ENCODE measurements at places on chromosomes 7 and 10.

DNA sequence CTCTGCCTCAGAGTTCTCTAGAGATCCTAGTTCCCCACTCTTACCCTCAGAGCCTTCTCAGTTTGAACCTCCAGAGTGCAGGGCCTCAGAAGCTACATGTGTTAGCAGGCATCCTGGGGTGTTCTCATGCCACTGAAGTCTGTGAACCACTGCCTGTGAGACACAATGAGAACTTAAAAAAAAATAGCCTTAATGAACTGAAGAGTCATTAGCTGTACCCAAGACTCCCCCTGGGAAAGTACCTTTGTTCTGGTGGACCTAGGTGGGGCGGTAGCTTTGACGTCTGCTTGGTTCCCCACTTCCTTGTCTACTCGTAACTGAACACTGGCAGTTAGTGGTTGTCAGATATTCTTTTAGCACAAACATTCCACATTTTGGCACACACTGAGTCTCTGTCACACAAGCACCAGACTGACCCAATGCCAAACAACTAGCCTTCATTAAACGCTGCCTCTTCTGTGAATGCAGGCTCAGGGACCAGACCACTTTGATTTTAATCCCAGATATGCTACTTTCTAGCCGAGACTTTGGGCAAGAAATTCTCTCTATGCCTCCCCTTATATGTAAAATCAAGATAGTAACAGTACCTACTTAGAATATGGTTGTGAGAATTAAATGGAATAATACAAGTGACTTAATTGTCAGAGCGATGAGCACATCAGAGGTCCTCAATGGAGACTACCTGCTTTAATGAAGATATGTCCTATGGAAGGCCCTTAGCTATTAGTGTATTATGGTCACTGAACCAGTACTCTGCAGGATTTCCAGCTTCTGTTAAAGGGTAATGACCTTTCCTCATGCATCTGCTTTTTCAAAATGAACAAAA lies 75.3 kb upstream of the CC2D2B start:
- no peak for DNase-seq

DNA sequence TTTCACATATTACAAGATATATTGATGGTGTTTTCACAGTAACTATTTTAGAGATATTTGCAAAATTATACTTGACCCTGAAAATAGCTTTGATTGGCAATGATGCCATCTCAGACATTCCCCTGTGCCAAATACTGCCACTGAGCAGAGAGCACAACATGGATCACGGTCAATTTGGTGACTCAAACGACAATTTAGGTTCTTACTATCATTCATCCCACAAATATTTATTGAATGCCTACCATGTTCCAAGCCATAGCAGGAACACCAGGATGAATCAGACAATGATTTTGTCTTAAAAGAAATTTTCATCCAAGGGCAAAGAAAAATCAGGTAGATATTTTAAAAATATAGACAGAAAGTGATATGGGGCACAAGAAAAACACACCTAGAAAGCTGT lies 153.2 kb upstream of the ADO start:
- DNase-seq, result no peak

GRCh38 chr7:66602159-66602558 lies 26.5 kb upstream of the KCTD7 start:
- no peak for DNase-seq

- DNase-seq, result no peak
These were observed 81.4 kb upstream of the ATP6V0A4 start for GRCh38 chr7:138879356-138879755.

GRCh38 chr10:89120931-89121763 lies 86.0 kb downstream of the CH25H start:
- no peak for DNase-seq

GRCh38 chr7:140235114-140235513 lies 58.3 kb upstream of the KDM7A start:
- no peak for DNase-seq

DNA sequence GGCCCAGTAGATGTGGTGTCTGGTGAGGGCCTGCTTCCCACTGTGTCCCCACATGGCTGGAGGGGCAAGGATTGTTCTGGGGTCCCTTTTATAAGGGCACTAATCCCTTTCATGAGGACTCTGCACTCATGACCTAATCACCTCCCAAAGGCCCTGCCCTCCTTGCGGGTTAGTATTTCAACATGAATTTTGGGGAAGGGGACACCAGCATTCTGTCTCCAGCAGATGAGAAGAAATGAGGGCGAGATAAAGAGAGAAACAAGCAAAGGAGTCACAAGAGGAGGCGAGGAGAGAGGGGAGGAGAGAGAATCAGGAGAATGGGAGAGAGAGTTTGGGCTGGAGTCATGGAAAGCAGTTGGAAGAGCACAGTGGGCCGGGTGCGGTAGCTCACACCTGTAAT lies 83.7 kb downstream of the C10orf105 start:
- DNase-seq, result no peak

- DNase-seq, result no peak
These were observed 365.4 kb downstream of the THSD7A start for GRCh38 chr7:11466517-11467105.

GRCh38 chr10:20313665-20314064 lies 497.4 kb downstream of the PLXDC2 start:
- no peak for DNase-seq

DNA sequence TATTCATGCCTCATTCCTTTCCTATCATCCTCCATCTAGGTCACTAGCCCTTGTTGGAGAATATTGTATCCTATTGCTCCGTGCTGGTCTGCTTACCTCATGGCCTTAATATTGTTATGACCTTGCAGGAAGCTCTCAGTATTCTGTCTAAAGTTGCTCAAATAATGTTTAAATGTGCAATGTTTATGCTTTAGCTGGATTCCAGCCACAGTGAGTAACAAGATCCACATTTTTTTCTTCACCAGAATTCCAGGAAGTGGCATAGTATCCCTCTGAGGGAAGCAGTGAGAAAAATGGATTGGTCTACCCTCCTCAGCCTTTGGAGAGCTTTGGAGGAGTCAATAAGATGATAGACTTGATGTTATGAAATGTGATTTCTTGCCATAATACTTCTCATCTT lies 402.6 kb downstream of the NRG3 start:
- DNase-seq, result no peak

GRCh38 chr10:93261961-93262610 lies 188.4 kb downstream of the CYP26A1 start:
- DNase-seq, result no peak

- no peak for DNase-seq
These were observed 132.6 kb downstream of the GNAT3 start for GRCh38 chr7:80379034-80379982.

- no peak for DNase-seq
These were observed 42.0 kb upstream of the CELF2 start for GRCh38 chr10:10975647-10976046.

DNA sequence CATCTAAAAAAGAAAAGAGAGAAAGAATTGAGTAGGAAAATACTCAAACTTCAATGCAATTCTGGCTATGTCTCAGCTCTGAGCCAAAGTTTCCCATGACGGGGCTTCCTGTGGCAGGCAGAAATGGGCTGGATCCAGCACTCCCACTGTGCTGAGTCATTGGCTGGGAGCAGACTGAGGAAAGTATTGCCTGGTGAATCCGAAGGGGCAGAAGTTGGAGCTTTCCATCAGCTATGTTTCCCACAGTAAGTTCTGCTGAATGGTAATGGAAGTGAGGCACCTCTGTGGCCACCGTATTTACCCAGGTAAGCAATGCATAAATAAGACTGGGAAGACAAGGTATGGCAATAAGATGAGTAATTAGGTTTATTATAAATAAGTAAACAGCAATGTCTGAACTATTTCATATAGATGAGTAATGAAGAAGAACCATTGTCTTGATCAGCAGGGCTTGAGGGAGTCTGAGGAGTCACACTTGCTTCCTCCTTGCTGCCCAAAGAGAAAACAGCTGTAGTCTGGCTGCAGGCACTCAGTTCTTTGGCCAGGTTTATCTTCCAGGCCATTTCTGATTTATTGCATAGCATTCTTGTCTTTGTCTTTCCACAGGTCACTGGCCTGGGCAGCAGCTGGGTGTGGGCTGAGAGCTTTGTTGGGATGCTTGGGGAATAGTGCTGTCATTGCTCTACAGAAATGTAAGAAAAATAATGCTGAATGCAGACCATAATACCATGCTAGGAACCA lies 255.3 kb downstream of the DNAJB9 start:
- no peak for DNase-seq

GRCh38 chr7:134766779-134767519 lies 12.5 kb upstream of the CALD1 start:
- DNase-seq, result no peak

GRCh38 chr10:80283536-80284199 lies 5.8 kb downstream of the MAT1A start:
- DNase-seq, result no peak

GRCh38 chr10:13062803-13063202 lies 37.2 kb upstream of the OPTN start:
- DNase-seq, result no peak

GRCh38 chr7:142300689-142301088 lies 42.8 kb upstream of the PRSS58 start:
- DNase-seq, result no peak

DNA sequence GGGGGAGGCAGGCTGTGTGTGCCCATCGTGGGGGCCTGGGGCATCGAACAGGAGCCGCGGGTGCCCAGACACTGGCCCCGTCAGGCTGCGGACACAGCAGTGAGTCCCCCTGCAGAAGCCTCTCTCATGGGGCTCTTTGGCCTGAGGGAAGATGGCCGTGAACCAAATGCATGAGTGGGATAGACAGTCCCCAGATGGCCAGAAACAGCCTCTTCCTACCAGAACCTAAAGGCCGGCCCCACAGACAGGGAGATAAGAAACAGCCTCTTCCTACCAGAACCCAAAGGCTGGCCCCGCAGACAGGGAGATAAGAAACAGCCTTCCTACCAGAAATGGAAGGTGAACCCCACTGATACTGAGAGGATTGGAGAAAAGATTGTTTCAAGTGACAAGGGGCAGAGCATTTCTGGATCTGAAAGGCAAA lies 16.6 kb downstream of the IDI2 start:
- DNase-seq, result no peak
